Myometrial cell (primary cell): ENCODE measurements at places on chromosomes 4 and X. TPM values are rescaled to one million over a fixed set of nuclear protein-coding genes. Genes with fewer than 3 reads are reported as not detected.

Gene IGSF1
- not detected in 2 replicates for total RNA-seq

Gene VGLL1
- not detected in 2 replicates for total RNA-seq

Gene SLC10A6
- not detected in 2 replicates for total RNA-seq

Gene BRS3
- total RNA-seq, result not detected in 2 replicates

Gene FAM9A
- not detected in 2 replicates for total RNA-seq

Gene SPARCL1
- total RNA-seq, result not detected in 2 replicates

Gene MSANTD1
- total RNA-seq, result not detected in 2 replicates

Gene CFP
- total RNA-seq, result 0.53 TPM in 1 of 2 replicates, not detected in the other

Gene PABPC1L2B
- total RNA-seq, result not detected in 2 replicates

Gene ETDA
- not detected in 2 replicates for total RNA-seq
